OCI-LY7 (cell line): ENCODE measurements at places on chromosomes 2 and 18. TPM values are rescaled to one million over a fixed set of nuclear protein-coding genes. Genes with fewer than 3 reads are reported as not detected.

TMEM198 gene
- total RNA-seq = 6.1 and 6.6 TPM in 2 replicates

NEUROD1 gene
- not detected in 2 replicates for total RNA-seq

APOB gene
- not detected in 2 replicates for total RNA-seq

ATP6V1B1 gene
- not detected in 2 replicates for total RNA-seq

LAMA1 gene
- not detected in 2 replicates for total RNA-seq

AFG3L2 gene
- 61.3 and 72.7 TPM in 2 replicates for total RNA-seq

STAT4 gene
- total RNA-seq = not detected in 2 replicates

CD302 gene
- total RNA-seq = not detected in 2 replicates

TPO gene
- not detected in 2 replicates for total RNA-seq

IL1F10 gene
- not detected in 2 replicates for total RNA-seq

THAP4 gene
- 55.6 and 61.6 TPM in 2 replicates for total RNA-seq

EHD3 gene
- total RNA-seq = 2.5 and 3.4 TPM in 2 replicates

MAL gene
- not detected in 2 replicates for total RNA-seq

RFTN2 gene
- total RNA-seq = not detected in 2 replicates

CMPK2 gene
- total RNA-seq = 0.72 and 0.99 TPM in 2 replicates

RESP18 gene
- not detected in 2 replicates for total RNA-seq
